ENCODE measurements at places on chromosomes 1 and 21.
A peak's percentile ranks its signal among the peaks of the same experiment; 100 is the strongest.

- H3K4me3 ChIP-seq: no peak overlapping the region
- no peaks in the 10 kb centered on the region for H3K4me1 ChIP-seq
- H3K27me3 ChIP-seq: no peaks in the 10 kb centered on the region
- no peaks in the 10 kb centered on the region for H3K36me3 ChIP-seq
- no peak overlapping the region for H3K27ac ChIP-seq
These were observed 13.5 kb downstream of the SHISA4 start for GRCh38 chr1:201902198-201902597.

DNA sequence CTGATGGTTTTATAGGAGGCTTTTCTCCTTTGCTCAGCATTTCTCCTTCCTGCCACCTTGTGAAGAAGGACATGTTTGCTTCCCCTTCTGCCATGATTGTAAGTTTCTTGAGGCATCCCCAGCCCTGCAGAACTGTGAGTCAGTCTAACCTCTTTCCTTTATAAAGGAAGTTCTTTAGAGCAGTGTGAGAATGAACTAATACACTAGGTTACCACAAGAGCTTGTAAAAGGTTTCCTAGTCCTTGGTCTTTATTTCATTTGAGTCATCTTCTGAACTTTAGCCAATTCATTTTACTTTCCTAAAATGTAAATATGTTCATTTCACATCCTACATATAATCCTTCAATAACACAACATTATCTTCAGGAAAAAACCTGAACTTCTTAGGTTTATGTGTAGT, 365.3 kb downstream of the HHIPL2 start:
- H3K27me3 ChIP-seq: no peaks in the 10 kb centered on the region
- no peak overlapping the region for H3K27ac ChIP-seq
- H3K4me1 ChIP-seq: no peaks in the 10 kb centered on the region
- DNase-seq: no peak

DNA sequence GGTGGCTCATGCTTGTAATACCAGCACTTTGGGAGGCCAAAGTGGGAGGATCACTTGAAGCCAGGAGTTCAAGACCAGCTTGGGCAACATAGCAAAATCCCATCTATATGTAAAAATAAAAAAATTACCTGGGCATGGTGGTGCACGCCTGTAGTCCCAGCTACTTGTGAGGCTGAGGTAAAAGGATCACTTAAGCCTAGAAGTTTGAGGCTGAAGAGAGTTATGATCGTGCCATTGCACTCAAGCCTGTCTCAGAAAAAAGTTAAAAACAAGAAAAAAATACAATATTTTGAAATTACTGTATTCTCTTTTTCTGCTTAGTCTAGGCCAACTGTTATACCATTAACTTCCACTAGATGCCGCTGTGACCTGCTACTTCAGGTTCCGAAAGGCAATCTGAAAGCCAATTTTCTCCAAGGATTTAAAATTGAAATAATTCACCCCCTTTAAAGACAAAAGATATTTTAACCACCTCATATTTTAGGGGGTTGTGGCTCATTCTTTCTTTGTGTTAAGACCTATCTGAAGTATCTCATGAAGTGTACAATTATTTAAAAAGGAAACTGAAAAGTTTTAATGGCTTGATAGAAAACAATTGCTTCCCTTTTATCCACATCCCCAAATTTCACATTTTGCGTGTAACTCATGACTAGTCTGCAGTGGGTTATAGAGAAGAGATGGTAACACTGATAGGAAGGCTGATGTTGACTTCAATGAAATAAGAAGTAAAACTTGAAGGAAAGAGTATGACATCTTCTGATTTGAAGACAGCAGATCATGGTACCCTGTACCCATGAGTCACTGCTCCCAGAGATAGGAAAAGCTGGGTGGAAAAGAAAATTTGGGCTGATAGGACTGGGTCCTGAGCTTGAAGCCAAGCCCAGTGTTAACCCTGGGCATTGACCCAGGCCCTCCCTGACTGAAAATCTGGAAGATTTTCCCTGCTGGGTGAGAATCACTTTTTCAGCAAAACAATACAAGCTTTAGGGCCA, 24.4 kb upstream of the CLDN14 start:
- H3K36me3 ChIP-seq: no peaks in the 10 kb centered on the region
- no peak for DNase-seq
- no peak overlapping the region for H3K4me3 ChIP-seq

GRCh38 chr1:31799196-31799894, 16.5 kb downstream of the SPOCD1 start:
- H3K4me3 ChIP-seq: no peak overlapping the region
- H3K36me3 ChIP-seq: no peaks in the 10 kb centered on the region
- no peak overlapping the region for H3K27ac ChIP-seq
- H3K4me1 ChIP-seq: no peaks in the 10 kb centered on the region
- H3K27me3 ChIP-seq: peaks cover 3% of the 10 kb centered on the region

DNA sequence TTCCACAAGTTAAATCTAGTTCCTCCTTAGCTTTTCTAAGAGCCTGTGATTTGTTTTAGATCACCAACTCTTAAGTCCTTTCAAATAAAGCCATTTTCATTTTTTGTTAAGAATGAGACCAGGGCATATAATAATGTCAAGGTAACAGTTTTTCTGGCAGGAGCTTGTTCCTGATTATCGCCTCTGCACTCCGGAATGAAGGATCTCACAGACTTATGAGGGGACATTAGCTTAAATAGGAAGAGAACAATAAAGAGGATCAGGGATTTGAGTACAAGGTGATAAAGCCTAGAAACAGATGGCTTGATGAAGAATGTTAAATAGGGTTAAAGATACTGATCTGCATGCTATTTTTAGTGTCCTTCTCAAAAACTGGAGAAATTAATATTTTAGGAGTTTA, 13.6 kb upstream of the OTUD7B start:
- H3K4me1 ChIP-seq: no peaks in the 10 kb centered on the region
- no peaks in the 10 kb centered on the region for H3K27me3 ChIP-seq
- H3K27ac ChIP-seq: no peak overlapping the region
- H3K4me3 ChIP-seq: no peak overlapping the region

GRCh38 chr1:214993419-214993818, 89.1 kb upstream of the KCNK2 start:
- no peak overlapping the region for H3K27ac ChIP-seq
- DNase-seq: no peak

DNA sequence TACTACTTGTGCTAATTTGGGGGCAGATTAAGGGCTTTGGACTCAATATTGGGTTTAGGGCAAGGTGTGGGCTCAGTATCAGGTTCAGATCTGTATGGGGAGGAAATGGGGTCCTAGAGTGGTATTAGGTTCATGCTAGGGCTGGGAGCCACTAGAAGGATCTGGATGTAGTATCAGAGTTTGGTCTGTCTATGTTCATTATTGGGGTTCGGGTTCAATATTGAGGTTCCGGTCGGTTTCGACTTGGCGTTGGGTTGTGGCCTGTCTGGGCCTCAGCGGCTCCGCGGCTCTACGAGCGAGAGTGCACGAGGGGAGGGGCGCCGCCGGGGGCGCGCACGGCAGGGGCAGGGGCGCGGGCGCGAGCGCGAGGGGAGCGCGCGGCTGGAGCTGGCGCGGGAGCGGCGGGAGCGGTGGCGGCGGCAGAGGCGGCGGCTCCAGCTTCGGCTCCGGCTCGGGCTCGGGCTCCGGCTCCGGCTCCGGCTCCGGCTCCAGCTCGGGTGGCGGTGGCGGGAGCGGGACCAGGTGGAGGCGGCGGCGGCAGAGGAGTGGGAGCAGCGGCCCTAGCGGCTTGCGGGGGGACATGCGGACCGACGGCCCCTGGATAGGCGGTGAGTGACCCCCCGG, at the start of gene PTPRF:
TSS of gene PTPRF (plus strand) at position 401 of the 624 bp plus-strand sequence. CDS start 14,193 bp downstream, outside the sequence.
- peaks cover 13% of the 10 kb centered on the region for H3K27me3 ChIP-seq
- peak within 1 kb of the TSS; percentile 29 for H3K4me3 ChIP-seq
- H3K36me3 ChIP-seq: no peaks in the 10 kb centered on the region
- H3K27ac ChIP-seq: no peak within 1 kb of the TSS
- DNase-seq: peak; percentile 25
- H3K4me1 ChIP-seq: peaks cover 21% of the 10 kb centered on the region

DNA sequence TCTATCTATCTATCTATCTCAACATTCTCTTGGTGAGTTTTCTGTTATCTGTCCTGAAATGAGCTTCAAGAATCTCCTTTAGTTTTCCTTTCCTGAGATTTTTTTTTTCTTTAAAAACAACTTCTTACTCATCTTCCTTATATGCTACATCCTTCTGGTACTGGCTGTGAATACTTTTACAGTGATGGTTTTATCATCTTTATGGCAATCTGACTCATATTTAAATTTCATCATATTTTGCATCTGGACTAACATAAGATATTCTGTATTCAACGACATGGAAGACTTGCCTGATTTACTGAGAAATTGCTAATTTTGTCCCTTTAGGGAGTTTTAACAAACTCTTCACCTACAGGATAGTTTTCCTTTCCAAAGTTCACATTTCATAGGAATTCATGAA, 33.0 kb downstream of the PDE4B start:
- H3K27ac ChIP-seq: no peak overlapping the region
- peaks cover 3% of the 10 kb centered on the region for H3K27me3 ChIP-seq
- H3K4me1 ChIP-seq: no peaks in the 10 kb centered on the region
- H3K36me3 ChIP-seq: no peaks in the 10 kb centered on the region

DNA sequence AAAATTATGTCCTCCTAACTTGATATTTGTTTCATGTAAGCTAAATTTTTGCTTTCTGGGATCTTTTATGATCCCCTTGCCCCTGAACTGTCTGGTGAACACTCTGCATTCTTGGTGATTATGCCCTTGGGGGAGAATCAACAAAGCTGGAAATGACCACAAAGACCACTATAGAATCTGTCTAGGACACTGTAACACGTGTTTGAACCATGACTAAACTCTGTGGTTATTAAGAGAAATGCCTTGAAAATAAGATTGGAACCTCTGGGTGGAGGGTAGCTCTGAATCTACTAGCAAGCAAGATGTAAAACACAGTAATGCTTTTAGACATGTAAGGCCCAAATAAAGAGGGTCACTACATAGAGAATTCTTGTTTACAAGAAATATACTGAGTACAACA, 237.5 kb downstream of the HMCN1 start:
- no peak for DNase-seq
- no peak overlapping the region for H3K4me3 ChIP-seq
- H3K27ac ChIP-seq: no peak overlapping the region
- H3K27me3 ChIP-seq: no peaks in the 10 kb centered on the region

- H3K4me1 ChIP-seq: peaks cover 32% of the 10 kb centered on the region
- no peak overlapping the region for H3K4me3 ChIP-seq
- no peaks in the 10 kb centered on the region for H3K27me3 ChIP-seq
- no peak overlapping the region for H3K27ac ChIP-seq
These were observed 40.6 kb downstream of the MAPKAPK2 start for GRCh38 chr1:206725109-206725963.

DNA sequence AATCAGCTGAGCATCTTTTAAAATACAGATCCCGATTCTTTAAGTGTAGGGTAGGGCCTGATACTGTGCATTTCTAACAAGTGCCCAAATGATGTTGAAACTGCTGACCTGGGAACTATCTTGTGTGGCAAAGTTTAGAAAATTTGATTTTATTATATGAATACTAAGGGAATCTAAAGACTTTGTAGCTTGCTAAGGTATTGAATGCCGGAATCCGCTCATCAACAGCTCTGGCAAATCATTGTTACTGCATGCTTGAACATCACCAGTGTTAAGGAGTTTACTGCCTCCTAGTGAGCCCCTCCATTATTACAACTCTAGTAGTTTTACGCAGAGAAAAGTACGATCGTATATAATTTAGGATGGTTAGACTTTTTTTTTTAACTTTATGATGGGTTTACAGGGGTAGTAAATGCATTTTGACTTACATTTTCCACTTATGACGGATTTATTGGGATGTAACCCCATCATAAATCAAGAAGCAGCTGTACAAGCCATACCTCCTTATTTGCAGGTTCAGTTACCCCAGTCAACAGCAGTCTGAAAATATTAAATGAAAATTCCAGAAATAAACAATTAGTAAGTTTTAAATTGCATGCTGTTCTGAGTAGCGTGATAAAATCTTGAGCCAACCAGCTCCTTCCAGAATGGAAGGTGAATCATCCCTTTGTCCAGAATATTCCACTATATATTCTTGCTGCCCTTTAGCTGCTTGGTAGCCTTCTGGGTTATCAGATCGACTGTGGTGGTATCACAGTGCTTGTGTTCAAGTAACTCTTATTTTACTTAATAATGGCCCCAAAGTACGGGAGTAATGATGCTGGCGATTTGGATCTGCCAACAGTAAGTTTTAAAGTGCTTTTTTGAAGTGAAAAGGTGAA, 892 bp downstream of the TYW3 start:
- H3K4me1 ChIP-seq: peaks cover 37% of the 10 kb centered on the region
- H3K4me3 ChIP-seq: peak overlapping the region; percentile 88
- peak; percentile 69 for DNase-seq
- peaks cover 17% of the 10 kb centered on the region for H3K36me3 ChIP-seq
- H3K27me3 ChIP-seq: no peaks in the 10 kb centered on the region
- peak overlapping the region; percentile 75 for H3K27ac ChIP-seq

DNA sequence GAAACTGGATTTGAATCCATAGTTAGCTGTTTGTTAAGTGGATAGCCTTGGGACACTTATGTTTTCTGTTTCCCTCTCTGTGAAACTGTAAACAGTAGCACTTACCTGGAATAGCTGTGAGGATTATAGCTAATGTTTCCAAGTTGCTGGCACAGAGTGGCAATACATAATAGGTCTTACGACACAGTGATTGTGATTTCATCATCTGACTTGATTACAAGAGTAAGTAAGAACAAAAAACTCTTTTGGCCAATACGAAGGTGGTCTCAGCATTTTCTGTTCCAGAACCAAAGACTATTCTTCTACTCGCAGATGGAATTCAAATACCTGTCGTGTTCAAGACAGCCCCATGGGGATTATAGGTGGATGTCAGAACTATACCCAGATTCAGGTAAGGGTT, 2.1 kb downstream of the C8B start:
- no peak for DNase-seq
- no peak overlapping the region for H3K27ac ChIP-seq
- H3K27me3 ChIP-seq: no peaks in the 10 kb centered on the region
- H3K4me3 ChIP-seq: no peak overlapping the region
- H3K4me1 ChIP-seq: no peaks in the 10 kb centered on the region
- H3K36me3 ChIP-seq: no peaks in the 10 kb centered on the region

GRCh38 chr1:227378871-227379554, 60.7 kb upstream of the CDC42BPA start:
- H3K27me3 ChIP-seq: no peaks in the 10 kb centered on the region
- no peak overlapping the region for H3K4me3 ChIP-seq
- H3K27ac ChIP-seq: no peak overlapping the region
- no peak for DNase-seq
- H3K36me3 ChIP-seq: no peaks in the 10 kb centered on the region

DNA sequence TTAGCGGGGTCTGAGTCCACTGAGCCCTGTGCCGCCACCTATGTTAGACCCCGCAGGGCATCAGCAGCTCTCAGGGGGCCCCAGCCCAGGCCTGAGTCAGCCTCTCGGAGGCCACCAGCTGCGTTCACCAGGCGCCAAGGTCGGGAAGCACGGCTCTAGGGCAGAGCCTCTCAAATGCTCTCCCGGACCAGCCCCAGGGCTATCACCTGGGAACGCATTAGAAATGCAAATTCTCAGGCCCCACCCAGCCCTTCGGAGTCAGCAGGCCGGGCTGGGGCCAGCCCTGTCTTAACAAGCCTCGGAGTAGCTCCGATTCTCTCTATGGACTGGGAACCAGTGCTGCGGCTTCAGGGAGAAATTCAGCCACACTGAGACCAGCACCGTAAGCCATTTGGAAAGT, 37.2 kb upstream of the TSPEAR start:
- DNase-seq: no peak
- H3K27ac ChIP-seq: no peak overlapping the region
- no peak overlapping the region for H3K4me3 ChIP-seq
- no peaks in the 10 kb centered on the region for H3K27me3 ChIP-seq
- no peaks in the 10 kb centered on the region for H3K4me1 ChIP-seq

Data from CD4-positive, alpha-beta memory T cell (primary cell).